Omental fat pad (tissue), 4 donors: ENCODE measurements at places on chromosomes 12 and 14.

DNA sequence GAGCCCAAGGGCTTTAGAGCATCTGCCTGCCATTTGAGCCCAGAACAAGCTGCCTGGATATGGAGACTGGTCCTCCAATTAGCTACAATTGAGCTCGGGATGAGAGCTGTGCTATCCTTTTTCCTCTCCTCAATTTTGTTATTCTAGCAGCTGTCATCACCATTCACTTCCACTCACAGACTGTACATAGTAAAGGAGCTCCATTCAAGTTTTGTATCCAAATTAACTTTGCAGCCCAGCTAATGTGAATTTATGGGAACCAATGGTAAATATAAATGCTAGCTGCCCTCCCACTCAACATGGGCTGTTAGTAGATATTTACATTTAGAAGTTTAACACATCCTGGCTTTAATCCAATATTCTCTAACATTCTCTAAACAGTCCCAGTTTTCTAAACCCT is 44.6 kb downstream of the BMP4 start:
- no peak for DNase-seq

DNA sequence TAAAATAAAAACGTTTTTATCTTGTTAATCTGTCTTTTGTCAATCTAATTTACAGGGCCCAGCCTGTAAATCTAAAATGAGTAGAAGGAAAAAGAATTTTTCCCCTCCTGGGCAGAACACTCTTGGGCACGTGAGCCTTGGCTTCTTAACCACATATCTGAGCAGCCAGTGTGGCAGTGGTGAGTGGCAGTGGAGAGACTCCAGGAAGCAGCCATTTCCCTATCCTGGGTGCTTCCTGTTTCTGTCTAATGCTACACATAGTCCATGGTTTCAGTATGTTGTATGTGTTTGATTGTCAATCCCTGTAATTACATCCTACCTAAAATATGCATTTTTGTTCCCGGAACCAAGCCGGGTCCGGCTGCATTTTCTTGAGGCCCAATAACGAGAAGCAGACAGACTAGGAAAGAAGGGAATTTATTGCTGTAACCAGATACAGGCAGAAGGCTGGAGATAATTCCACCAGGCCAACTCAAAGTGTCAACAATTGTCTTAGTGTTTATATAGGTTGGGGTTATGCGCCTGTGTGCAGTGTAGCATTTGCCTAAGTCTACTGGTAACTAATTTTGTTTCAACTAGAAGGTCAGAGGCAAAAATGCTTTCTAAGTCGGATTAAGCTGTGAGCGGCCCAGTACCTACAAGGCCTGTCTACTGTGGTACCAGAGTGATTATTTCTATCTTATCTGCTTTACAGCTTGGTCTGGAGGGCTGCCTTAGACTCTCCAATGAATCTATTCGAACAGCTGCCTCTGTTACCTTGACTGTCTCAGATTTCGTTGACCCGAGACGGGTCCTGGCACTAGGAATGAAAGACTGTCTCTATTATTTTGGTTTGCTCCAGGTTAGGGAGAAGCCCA is 82.4 kb upstream of the RESF1 start:
- no peak for DNase-seq

DNA sequence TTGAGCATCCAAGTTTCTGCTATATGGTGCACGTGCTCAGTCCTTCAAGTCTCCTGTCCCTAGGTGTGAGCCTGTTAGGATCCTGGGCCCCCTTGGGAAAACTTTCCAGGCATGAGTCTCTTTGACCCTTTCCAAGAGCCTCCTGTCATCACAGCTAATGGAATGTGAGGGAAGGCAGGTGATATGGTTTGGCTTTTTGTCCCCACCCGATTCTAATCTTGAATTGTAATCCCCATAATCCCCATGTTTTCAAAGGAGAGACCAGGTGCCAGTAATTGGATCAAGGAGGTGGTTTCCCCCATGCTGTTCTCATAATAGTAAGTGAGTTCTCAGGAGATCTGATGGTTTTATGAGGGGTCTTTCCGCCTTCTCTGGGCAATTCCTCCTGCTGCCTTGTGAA is 265.5 kb downstream of the ATP23 start:
- DNase-seq, result no peak

- no peak for DNase-seq
These were observed 89.4 kb downstream of the NT5DC3 start for GRCh38 chr12:103751600-103751999.

DNA sequence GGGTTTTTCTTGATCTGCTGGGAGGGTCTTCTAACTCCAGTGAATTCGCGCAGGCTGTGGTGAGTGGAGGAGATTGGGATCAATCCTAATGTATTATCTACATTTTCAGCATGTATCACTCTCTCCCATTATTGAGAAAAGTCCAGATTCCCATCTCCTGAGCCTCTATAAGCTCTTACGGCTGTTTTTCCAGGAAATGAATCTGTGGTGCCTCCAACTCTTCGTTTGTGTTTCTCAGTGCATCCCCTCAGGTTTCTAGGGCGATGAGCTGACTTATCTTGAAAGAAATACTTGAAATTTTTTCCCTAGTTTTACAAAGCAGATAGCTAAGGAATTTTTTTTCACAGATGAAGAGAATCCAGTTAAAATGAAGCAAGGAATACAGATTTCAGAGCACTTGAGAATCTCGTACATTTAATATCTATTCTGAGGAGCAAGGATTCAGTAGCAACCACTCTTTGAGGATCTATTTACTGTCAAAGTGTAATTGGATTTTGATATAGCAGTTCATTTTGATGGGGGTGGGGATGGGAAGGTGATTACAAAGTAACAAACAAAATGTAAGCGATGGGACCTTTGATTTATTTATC is 138.7 kb downstream of the BRMS1L start:
- DNase-seq, result no peak
